Osteocyte (in vitro differentiated cells): ENCODE measurements at places on chromosomes 4 and X. TPM values are rescaled to one million over a fixed set of nuclear protein-coding genes. Genes with fewer than 3 reads are reported as not detected.

- no peak overlapping the region for H3K27ac ChIP-seq
- no peak overlapping the region for H3K4me3 ChIP-seq
- H3K36me3 ChIP-seq, result no peaks in the 10 kb centered on the region
- DNase-seq, result no peak
- H3K27me3 ChIP-seq, result peaks cover 4% of the 10 kb centered on the region
Observed at GRCh38 chr4:103934178-103934789, 214.5 kb upstream of the TACR3 start.

- H3K4me3 ChIP-seq, result no peak overlapping the region
- H3K36me3 ChIP-seq, result peaks cover 1% of the 10 kb centered on the region
- H3K27ac ChIP-seq, result no peak overlapping the region
- H3K27me3 ChIP-seq, result no peaks in the 10 kb centered on the region
- H3K4me1 ChIP-seq, result peaks cover 31% of the 10 kb centered on the region
Observed at GRCh38 chr4:20283039-20283438, 31.3 kb downstream of the SLIT2 start.

- no peak for DNase-seq
- H3K27ac ChIP-seq, result no peak overlapping the region
- no peak overlapping the region for H3K4me3 ChIP-seq
Observed at GRCh38 chr4:88109123-88109881, 49.1 kb downstream of the ABCG2 start.

DNA sequence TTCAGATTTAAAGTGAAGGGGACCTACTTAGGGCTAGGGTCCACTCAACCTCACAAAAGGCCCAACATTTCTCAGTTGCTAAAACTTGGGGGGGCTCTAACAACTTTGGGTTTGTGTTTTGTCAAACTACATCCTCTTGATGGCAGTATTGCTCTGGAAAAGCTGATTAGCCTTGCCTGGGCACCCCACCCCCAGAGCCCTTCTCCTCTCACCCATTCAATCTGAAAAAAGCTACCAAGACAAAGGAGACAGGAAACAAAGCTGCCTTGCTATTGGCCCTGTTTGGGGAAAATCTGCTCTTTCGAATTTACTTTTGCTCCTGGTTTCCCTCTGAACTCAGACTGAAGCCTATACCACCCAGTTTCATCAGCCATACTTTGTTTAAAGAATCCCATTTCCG lies 195.2 kb upstream of the STK26 start:
- DNase-seq, result no peak
- no peak overlapping the region for H3K27ac ChIP-seq
- H3K36me3 ChIP-seq, result no peaks in the 10 kb centered on the region
- H3K4me1 ChIP-seq, result peaks cover 15% of the 10 kb centered on the region
- no peaks in the 10 kb centered on the region for H3K27me3 ChIP-seq
- H3K4me3 ChIP-seq, result no peak overlapping the region

DNA sequence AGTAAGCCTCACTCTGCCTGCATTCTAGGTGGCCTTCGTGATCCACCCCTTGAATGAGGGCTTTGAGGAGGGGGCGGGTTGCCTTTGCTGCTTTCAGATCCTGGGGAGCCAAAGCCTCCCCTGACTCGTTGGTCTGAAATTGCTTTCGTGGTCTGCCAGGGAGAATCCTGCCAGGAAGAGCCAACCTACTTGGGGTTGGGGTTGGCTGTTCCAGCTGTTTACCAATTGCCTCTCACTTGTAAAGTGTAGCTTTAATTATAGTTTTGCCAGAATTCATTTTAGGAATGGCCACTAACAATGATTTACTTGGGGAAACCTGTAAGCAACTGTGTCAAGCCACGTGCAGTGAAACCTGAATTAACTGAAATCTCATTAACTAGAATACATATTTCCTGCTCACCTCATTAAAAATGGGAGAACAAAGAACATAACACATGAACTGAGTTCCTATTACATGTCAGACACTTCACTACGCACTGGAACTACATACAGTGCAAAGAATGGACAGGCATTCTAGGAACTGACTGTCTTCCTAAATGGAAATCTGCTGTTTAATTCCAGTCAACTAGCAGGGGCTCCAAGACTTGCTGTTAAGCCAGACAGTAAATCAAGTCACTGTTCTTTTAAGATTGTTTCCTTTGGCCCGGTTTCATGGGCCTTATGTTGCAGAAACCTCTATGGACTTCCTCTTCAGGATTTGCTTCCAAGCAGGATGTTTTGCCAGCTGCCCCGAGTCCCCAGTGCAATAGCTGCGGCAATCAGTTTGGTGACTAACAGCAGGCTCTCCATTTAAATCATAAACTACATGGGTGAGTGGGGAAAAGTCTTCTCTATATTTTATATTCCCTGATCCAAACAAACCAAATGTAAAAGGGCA lies 16.4 kb upstream of the NKRF start:
- peaks cover 22% of the 10 kb centered on the region for H3K4me1 ChIP-seq
- H3K4me3 ChIP-seq, result no peak overlapping the region
- no peaks in the 10 kb centered on the region for H3K27me3 ChIP-seq
- peak overlapping the region; percentile 57 for H3K27ac ChIP-seq
- DNase-seq, result no peak

DNA sequence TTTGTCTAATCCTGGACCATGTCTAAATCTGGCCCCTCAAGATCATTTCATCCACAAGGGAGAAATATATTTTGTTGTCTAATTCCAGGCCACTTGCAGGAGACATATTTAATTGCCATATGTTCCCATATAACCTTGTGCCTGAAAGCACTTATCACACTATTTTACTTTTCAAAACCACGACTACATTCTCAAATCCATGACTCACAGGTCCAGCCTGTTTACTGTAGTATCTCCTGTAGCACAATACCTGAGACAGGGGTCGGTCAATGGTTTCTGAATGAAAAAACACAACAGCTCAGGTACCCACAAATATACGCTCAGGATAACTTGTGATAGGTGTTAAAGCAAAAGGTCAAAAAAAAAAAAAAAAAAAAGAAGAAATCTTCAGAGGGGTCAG lies 60.9 kb downstream of the SEC24D start:
- H3K4me3 ChIP-seq, result no peak overlapping the region
- no peak for DNase-seq
- no peaks in the 10 kb centered on the region for H3K27me3 ChIP-seq
- peaks cover 51% of the 10 kb centered on the region for H3K4me1 ChIP-seq

DNA sequence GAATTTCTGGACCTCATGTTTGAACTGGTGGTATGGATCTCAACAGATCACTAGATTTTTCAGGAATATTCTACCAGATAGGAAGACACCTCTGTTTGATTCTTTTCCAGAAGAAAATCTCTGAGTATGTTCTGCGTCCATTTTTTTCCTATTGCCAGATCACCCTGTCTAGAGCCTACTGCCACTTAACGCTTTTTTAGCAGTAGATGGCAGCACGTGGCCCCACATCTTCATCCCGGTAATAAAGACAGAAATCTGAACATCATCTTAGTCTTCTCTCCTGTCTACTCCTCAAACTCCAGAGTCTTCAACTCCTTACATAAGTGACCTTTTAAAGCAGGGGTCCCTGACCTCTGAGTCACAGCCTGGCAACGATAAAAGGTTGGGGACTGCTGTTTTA lies 184.7 kb downstream of the TMA16 start:
- DNase-seq, result no peak
- no peaks in the 10 kb centered on the region for H3K36me3 ChIP-seq
- peaks cover 17% of the 10 kb centered on the region for H3K27me3 ChIP-seq
- no peak overlapping the region for H3K4me3 ChIP-seq

GRCh38 chrX:136030303-136031191 lies 45.3 kb downstream of the SLC9A6 start:
- H3K36me3 ChIP-seq, result peaks cover 3% of the 10 kb centered on the region
- H3K4me1 ChIP-seq, result peaks cover 48% of the 10 kb centered on the region
- peak overlapping the region; percentile 12 for H3K4me3 ChIP-seq
- H3K27ac ChIP-seq, result peak overlapping the region; percentile 94

DNA sequence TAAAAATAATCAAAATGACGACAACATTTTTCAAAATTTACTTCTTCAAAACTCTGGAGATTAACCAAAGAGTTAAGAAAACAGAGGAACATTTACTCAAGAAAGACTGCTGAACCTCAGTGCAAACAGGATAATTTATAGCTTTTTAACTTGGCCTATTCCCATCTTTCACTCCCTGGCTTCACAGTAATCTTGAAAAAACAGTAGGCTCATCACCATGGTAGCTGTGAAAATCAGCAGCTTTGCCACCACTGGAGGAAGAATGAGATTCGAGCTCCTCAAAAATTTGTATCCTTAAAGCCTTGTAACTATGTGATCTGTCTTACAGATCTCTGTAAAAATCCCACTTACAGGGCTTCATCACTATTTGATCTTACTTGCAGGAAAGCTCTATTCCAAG lies 447.7 kb upstream of the CTSO start:
- H3K36me3 ChIP-seq, result peaks cover 9% of the 10 kb centered on the region
- no peak for DNase-seq
- no peaks in the 10 kb centered on the region for H3K4me1 ChIP-seq
- no peak overlapping the region for H3K27ac ChIP-seq

The CXCL11 gene
- not detected in 2 replicates for total RNA-seq

The COQ2 gene
- 13.1 and 13.5 TPM in 2 replicates for total RNA-seq

The ZNF185 gene
- total RNA-seq, result 8.0 TPM in 2 replicates

The RIBC1 gene
- total RNA-seq, result 0.47 and 0.59 TPM in 2 replicates

The ARFIP1 gene
- 41.9 and 43.2 TPM in 2 replicates for total RNA-seq

The GLOD5 gene
- total RNA-seq, result not detected in 2 replicates

The RAB40AL gene
- 0.81 and 1.3 TPM in 2 replicates for total RNA-seq

The TCP11X1 gene
- not detected in 2 replicates for total RNA-seq

The RASSF6 gene
- total RNA-seq, result not detected in 2 replicates
